ENCODE measurements at places on chromosomes 12 and 14. TPM values are rescaled to one million over a fixed set of nuclear protein-coding genes. Genes with fewer than 3 reads are reported as not detected.

The PLBD1 gene
- total RNA-seq, result 5.9 TPM

The CLEC7A gene
- not detected for total RNA-seq

The CLEC4E gene
- not detected for total RNA-seq

The ZFHX2 gene
- total RNA-seq, result not detected

The METTL25 gene
- total RNA-seq, result 10.5 TPM

The GALNT16 gene
- total RNA-seq, result 0.37 TPM

The SLC25A21 gene
- 0.44 TPM for total RNA-seq

The IL26 gene
- total RNA-seq, result not detected

The DDN gene
- not detected for total RNA-seq

The SPTB gene
- total RNA-seq, result not detected

The NKX2-1 gene
- not detected for total RNA-seq

The APOF gene
- not detected for total RNA-seq

The LBHD2 gene
- total RNA-seq, result not detected

The SCN8A gene
- total RNA-seq, result not detected

The FNTB gene
- 9.3 TPM for total RNA-seq

The PLEKHD1 gene
- total RNA-seq, result not detected

The GLIPR1L2 gene
- total RNA-seq, result 3.3 TPM

The PZP gene
- total RNA-seq, result not detected

The RNASE3 gene
- total RNA-seq, result not detected

The VWF gene
- total RNA-seq, result 14.3 TPM

The KLHDC1 gene
- 3.2 TPM for total RNA-seq

The IL31 gene
- total RNA-seq, result not detected

The AQP2 gene
- total RNA-seq, result 0.31 TPM

The ZBTB42 gene
- 3.1 TPM for total RNA-seq

The TSPAN19 gene
- total RNA-seq, result not detected

The SYT1 gene
- total RNA-seq, result not detected

The SIX4 gene
- total RNA-seq, result 4.0 TPM

The PDE3A gene
- total RNA-seq, result 7.4 TPM

The TRHDE gene
- not detected for total RNA-seq

The KRT76 gene
- total RNA-seq, result not detected

The CATSPERB gene
- not detected for total RNA-seq

The NEK9 gene
- total RNA-seq, result 60.8 TPM

The RIMBP2 gene
- total RNA-seq, result 0.93 TPM
